ENCODE measurements at places on chromosomes 5 and 9.

DNA sequence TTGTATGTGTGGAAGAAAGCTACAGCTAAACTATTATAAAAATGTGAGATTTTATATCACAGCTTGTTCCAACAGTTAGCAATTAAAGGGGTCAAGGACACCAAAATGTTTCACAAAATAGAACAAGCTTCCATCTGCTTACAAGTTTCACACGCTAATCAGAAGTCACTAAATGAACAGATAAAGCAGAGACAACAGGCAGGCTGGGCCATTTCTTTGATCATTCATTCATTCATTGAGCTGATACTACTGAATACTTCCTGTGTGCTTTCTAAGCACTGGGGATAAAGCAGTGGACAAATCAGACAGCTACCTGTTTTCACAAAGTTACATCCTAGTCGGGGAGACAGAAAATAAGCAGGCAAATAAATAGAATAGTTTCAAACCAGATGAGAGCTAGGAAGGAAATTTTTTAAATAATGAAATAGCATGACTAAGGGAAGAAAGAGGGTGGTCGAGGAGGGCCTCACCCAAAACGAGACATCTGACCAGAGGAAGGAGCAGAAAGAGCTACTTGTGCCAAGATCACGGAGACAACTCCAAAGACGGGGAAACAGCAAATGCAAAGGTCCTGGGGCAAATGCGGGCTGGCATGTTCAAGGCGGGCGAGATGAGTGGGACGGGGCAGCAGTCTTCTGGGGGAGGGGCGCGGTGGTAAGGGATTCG is 1.2 kb downstream of the MAPK9 start:
- DNase-seq, result no peak

GRCh38 chr9:8268881-8269280 is 469.3 kb upstream of the DMAC1 start:
- DNase-seq, result no peak

DNA sequence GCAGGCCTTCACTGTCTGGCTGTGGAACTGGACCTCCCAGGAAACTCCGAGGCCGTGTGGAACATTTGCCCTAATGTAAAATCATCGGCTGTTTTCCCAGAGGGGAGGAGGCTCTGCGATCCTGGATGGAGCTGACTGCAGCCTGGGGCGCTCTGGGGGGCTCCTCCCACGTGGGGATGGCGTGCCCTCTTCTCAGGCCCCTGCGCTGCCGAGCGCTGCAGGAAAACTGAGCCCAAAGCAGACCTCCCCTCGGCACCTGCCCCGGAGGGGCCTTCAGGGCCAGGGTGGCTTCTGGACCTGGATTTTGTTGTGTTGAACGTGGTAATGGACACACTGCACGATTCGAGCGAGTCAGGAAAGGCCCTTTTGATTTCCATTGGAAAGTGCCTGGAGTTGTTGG is 23.9 kb downstream of the HNRNPH1 start:
- DNase-seq, result no peak

- no peak for DNase-seq
Measured at GRCh38 chr5:143413958-143414669, 10.6 kb upstream of the NR3C1 start.

- no peak for DNase-seq
Measured at GRCh38 chr9:136019681-136020060, 58.5 kb upstream of the UBAC1 start.

- DNase-seq, result no peak
Measured at GRCh38 chr5:89265511-89266179, 382.7 kb upstream of the MEF2C start.

DNA sequence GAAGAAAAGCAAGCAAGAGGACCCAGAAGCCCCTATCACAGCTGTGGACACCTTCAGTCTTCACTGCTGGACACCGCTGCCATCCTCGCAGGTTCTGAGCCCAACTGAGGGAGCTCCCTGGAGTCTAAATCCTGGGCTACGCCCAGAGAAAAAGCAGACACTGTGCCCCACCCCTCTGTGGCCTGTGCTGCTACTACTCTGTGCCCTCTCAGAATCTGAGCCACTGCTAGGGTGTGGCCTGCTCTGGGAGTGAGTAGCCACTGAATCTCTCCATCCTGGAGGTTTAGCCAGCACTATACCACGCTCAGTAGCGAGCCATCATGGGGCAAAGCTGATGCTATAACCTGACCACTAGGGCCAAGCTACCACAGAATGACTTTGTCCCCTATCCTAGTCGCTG is 338.2 kb downstream of the NPR3 start:
- DNase-seq, result no peak

DNA sequence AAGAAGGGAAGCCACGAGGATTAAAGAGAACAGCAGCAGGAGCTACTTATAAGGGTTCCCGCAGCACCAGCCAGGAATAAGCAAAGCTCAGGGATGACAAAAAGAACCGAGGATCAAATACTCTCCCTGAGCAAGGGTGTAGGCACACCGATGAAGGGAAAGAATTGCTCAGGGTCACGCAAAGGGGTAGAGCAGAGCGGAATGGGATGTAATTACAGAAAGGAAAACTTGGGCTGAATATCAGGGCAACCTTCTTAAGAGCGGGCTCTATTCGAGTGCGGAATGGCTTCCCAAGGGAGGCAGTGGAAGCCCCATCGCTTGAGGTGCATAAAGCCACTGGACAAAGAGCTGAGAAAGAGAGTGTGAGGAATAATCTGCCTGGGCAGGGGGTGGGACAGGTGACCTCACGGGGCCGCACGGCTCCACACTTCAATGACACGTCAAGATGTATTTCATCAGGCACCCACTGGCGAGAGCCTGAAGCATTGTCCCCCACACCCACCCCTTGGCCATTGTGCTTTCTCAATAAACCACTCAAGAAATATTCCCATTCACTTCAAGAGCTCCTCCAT is 162.2 kb downstream of the EBF1 start:
- DNase-seq, result no peak

GRCh38 chr9:104774831-104775573 is 11.1 kb downstream of the NIPSNAP3B start:
- DNase-seq, result no peak

DNA sequence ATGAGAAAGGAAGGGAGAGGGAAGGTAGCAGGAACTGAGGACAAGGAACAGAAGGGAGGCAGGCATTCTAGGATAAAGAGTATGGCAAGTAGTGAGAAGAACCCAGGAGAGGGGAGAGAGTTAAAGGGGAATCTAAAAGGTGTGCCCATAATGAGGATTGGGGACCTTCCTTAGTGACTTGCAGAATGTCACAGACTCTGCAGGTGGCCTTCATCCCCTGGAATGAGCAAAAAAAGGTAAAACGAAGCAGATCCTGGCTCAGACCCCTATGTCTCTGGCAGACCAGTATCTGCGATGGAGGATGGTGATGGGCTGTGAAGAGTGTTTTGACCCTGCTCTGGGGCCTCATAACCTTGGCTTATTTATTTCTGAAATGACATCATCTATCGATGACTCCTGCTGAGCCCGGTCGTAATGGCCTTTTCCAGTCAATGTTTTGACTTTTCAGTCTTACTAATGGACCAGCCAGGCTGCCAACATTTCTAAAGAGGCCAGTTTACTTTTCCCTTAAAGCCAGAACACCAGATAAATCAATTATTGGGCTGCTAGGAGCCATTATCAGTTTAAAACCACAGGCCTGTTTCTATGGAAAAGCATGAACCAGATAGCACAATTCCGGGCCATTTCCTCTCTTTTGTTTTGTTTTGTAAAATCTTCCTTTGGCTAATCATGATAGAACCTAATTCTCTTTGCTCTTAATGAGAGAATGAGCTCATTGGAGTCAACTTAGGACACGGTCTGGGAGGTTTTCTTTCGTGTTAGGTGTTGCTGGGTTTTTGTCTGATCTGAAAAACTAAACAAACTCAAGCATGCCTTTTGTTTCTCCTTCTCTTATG is 3.1 kb downstream of the TMOD1 start:
- DNase-seq, result no peak

GRCh38 chr9:94791435-94791834 is 64.9 kb downstream of the AOPEP start:
- no peak for DNase-seq

GRCh38 chr5:96683392-96683791 is 21.2 kb downstream of the CAST start:
- DNase-seq, result no peak

DNA sequence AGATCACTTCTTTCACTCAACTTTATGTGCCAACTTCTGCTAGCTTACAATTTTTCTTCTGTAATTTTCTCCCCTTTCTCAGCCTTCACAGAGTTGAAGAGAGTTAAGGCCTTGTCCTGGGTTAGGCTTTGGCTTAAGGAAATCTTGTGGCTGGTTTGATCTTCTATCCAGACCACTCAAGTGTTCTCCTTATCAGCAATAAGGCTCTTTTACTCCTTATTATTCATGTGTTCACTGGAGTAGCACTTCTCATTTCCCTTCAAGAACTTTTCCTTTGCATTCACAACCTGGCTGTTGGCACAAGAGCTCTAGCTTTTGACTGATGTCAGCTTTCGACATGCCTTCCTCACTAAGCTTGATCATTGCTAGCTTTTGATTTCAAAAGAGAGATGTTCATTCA is 86.9 kb upstream of the ALDH1B1 start:
- no peak for DNase-seq

DNA sequence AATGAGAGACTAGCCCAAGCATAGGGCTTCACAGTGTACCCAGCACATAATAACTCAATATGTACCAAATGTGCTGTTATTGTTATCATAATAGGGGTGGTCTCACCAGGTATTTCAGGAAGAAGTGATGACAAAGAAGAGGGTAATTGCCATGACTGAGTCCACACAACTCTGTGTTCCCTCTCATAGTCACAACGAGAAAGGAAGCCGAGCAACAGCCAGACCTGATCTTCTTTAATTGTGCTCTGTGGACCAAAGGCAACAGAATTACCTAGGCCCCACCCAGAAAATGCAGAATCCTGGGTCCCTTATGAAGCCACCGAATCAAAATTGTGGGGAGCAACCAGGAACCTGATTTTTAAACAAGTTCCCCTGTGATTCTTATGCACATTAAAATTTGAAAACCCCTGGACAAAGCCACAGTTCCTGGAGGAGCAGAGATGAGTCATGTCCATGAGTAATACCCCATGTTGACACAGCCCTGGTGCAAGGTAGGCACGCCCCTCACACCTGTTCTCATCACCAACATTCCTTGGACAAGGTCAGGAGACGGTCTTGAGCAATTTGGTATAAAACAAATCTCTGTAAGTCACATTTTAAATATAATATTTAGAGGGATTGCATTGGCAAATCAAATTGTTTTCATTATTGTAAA is 5.2 kb downstream of the FGF1 start:
- DNase-seq, result no peak

- no peak for DNase-seq
Measured at GRCh38 chr5:156241266-156241665, 85.7 kb upstream of the SGCD start.

GRCh38 chr5:73947906-73948640 is 322.1 kb downstream of the ARHGEF28 start:
- no peak for DNase-seq

Data from iPS DF 6.9 (cell line).